Amygdala (tissue), 56 donors: ENCODE measurements at places on chromosomes 3 and 15.

GRCh38 chr3:178498871-178499270, 37.4 kb upstream of the KCNMB2 start:
- no peak for DNase-seq

DNA sequence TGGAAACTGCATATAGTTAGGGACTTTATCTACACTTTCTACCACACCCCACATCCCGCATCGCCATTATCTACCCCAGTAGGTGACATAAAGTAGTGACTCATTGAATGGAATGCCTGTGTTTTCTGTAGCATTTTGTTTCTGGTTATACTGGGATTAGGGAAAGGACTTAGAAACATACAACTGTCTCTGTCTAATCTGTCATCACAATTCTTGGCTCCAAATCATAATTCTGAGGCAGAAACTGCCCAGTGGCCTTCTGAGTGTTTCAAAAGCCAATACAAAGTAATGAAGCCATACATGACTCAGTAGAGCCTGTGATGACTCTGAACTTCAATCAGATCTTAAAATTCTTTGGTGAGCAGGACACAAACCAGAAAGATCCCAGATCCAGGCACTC, 115.7 kb upstream of the CHRM5 start:
- no peak for DNase-seq

- DNase-seq, result no peak
Measured at GRCh38 chr3:132443421-132443820, 26.1 kb downstream of the DNAJC13 start.

DNA sequence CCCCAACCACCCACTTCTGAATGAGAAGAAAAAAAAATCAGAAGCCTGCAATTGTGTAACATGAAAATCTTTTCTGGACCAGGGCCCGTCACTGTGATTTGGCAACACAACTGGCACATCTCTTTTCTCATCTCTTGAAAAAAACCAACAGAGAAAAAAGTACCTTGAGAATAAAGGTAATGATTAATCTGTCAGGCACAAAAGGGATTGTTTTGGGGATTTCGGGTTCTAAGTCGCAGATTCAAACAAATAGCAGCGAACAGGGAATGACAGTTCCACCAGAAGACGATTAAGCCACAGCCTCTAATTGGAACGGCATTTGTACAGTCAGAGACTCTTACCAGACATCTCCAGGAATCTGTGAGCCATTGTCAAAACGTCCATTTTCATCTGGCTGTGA, at the start of gene AQP9:
AQP9 (plus strand) TSS at position 276 of the 400 bp plus-strand sequence. CDS start 185 bp downstream, outside the sequence.
- no peak for DNase-seq

GRCh38 chr15:32802286-32802936, 84.6 kb downstream of the GREM1 start:
- DNase-seq, result no peak

DNA sequence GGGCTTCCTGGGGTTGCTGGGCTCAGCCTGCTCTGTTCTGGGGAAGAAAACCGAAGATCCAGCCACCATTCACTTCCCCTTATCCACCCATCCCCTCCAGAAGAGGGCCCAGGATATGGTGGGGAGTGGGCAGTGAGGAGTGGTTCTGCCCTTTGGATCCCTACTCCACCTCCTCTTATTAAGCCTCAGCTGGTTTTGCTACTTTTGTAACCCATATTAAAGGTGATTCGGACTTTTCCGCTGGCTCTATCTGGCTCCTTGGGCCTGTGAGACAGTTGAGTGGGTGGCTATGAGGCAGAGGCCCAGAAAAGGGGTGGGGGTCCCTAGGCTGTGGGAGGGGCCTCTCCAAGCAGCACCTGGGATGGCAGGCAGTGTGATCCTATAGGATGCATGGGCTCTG, 33.8 kb downstream of the NBEAL2 start:
- DNase-seq, result no peak

DNA sequence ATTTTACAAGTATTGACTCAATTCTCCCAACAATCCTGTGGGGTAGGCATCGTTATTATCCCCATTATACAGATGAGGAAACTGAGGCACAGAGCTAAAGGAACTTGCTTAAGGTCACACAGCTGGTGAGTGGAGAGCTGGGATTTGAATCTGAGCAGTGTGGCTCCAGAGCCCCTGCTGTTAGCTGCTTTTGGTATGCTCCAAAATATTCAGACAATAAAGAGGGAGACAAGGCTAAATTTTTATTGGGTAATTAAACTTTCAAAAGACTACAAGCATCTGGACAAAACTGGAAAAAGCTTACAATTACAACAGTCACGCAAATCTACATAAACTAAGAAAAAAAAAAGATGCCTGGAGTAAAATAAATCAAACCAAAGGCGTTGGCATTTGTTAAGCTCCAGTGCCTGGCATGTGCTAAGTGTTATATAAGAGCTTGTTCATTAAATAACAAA, 27.7 kb downstream of the CCDC13 start:
- no peak for DNase-seq

GRCh38 chr15:57196865-57197264, 179.4 kb upstream of the CGNL1 start:
- DNase-seq, result no peak

DNA sequence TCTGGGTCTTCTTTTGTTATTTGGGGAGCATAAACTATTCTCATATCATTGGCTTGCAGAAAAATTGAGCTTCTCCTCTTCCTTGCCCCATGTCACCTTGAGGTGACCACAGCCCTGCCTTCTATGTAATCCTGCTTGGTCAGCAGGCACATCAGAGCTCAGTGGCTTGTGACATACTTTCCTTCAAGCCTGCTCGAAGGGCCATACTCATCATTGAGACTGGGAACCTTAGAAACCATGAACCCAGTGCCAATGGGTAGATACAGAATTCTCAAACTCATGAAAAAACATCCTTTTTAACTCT, 3.7 kb upstream of the CCR2 start:
- DNase-seq, result no peak

DNA sequence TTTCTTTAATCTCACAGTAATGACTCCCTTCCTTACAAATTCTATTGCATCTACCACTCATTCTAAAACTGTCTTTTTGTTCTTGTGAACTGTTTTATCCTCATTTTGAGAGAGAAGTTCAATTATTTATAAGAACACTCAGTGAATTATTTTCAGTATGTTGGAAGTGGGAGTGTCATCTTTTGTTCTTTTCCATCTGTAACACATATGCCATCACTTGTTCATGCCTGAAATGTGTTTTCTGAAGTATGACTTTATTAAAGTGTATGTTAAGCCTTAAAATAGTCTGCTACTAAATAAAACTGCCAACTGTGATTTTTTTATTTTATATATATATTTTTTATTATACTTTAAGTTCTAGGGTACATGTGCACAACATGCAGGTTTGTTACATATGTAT, 623.0 kb upstream of the CBLB start:
- no peak for DNase-seq

- no peak for DNase-seq
Measured at GRCh38 chr3:38655708-38656300, 6.3 kb upstream of the SCN5A start.

GRCh38 chr3:138441742-138442141, 7.3 kb downstream of the ESYT3 start:
- no peak for DNase-seq

DNA sequence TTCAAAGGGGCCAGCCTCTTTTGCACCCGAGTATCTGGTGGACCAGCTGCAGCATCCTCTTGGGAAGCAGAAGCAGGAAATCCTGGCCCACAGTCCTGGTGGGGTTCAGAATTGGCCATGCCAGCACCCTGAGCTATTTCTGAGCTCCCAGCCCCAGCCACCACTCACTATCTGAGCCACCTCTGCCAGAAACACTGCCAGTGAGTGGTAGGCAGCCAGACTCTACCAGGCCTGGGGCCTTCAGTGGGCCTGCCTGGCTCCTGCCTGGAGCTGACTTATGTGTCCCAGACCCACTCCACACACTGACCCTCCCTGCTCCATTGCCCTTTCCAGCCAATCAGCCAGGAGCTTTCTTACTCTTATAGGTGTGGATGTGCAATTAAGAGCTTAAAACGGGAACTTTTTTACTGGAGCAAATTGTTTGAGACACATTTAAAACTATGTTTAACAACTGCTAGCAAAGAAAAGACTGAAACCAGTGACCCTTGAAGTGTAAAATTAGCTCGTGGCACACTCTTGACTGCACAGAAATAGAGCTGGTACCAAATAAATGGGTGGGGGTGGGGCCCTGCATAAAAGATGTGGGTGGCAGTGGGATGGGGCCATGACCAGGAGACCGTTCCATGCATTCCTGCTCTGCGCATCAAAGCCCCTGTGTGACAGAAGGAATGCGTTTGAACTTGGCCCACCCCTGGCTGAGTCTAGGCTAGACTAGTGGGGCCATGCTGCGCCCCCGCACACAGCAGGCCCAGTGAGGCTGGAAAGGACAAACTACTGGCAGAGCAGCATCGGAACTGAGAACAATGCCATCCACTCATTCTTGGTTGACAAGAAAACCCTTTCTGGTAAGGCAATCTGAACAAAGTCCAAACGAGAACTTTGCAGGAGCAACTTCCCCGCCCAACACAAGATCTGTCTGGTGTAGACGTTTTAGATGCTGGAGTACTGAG, 48.0 kb downstream of the CTNNB1 start:
- no peak for DNase-seq

- DNase-seq, result no peak
Measured at GRCh38 chr3:11552289-11553264, 91.1 kb downstream of the VGLL4 start.

- no peak for DNase-seq
Measured at GRCh38 chr3:143307613-143308183, 188.1 kb downstream of the CHST2 start.

DNA sequence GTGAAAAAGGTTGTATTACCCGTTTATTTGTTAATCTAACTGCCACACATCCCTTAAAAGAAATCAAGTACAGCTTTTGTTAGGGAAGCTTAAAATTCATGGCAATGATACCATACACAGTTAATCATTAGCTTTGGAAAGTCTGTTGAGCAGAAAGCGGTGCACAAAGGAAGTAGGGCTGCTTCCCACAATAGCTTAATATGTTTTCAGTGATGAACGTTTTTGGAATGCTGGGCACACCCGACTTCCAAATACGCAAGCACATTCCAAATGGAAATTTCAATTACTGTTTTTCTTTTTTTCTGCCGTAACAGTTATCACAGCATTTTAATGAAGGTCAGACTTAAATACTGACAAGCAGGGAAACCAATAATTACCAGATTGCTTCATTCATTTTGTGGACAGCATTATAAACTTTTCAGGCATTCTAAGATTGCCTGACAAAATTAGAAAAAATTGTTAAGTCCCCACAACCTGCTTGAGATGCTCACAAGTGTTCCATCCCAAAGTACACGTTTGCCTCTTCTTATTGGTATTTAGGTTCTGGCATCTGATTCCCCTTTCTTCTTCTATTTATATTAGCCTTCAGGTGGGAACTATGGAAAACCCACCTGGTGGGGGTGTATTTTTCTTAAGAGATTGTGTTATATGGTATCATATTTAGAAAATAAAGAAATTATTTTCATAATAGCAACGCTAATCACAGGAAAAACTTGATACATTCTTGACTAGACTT, 1.1 kb upstream of the ECT2 start:
- DNase-seq, result no peak

- DNase-seq, result no peak
Measured at GRCh38 chr3:62184559-62184958, 188.8 kb downstream of the FEZF2 start.

GRCh38 chr3:24510030-24510648, 15.5 kb upstream of the THRB start:
- no peak for DNase-seq

GRCh38 chr3:124558991-124559845, 171.0 kb upstream of the UMPS start:
- DNase-seq, result peak; percentile 16

DNA sequence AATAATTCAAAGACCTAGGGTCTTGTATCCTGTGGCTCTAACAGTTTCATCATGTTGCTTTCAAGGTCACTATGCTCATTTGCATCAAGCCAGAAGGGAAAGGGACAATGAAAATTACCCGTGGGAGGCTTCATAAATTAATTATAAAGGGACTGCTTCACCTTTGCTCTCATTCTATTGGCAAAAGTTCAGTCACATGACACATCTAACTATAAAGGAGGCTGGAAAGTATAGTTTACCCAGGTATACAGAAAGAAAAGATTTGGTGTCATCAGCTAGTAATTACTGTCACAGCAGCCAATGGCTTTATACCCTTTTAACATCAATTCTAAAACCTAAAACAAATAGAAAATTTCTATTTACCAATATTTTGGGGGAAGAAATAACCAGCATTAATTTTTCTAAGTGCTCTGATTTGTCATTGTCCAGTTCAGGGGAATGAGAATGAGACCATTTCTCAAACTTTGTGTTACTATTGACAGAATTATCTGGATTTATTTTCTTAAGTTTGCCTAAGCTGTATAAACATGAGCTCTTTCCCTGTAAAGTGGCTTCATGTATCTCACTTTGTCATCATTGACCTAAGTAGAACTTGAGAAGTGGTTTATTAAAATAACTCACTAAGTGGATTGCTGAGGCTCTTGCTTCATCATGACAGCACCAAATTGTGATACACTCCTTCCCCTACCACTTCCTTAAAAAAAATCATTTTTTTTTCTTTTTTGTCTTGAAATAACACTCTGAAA, 257.7 kb upstream of the PEX5L start:
- no peak for DNase-seq

- DNase-seq, result no peak
Measured at GRCh38 chr3:43810797-43811196, 120.1 kb downstream of the ABHD5 start.

- DNase-seq, result no peak
Measured at GRCh38 chr3:134274571-134274970, 23.9 kb upstream of the RYK start.

DNA sequence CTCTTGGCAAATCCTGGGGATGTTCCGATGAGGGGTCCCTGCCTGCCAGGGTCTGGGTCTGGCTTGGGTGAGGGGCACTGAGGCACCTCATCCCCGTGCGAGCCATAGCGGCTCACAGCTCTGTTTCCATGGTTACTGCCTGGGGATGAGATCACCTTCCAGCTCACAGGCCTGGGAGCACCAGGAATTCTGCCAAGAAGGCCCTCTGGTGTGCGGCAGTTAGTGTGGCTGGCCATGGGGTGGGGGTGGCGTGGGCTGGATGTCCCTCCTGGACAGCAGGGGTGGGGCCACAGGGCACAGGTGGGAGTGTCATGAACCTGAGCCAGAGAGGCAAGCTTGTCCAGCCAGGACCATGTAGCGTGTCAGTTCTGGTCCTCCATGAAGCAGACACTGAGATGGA, 22.1 kb upstream of the PRR23E start:
- DNase-seq, result no peak

GRCh38 chr15:38242055-38242454, 10.6 kb upstream of the SPRED1 start:
- DNase-seq, result no peak

DNA sequence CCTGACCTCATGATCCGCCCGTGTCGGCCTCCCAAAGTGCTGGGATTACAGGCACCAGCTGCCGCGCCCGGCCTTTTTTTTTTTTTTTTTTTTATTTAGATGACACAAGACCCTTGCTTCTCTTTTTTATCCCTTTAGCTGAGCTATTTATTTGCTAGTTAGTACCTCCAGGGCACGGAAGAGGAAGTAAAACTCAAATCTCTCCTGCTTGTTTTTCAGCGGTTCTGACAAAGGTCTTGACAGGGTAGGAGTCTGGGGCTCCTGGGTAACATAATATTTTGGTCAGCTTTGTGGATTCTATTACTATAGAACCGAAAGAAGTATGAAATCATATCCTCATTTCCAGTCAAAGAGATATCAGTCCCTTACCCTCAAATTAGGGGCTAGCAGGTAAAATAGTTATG, 44.0 kb upstream of the ETV5 start:
- DNase-seq, result no peak

- no peak for DNase-seq
Measured at GRCh38 chr15:77387365-77388105, 32.4 kb downstream of the PEAK1 start.
